ENCODE measurements at places on chromosomes 7 and 10. TPM values are rescaled to one million over a fixed set of nuclear protein-coding genes. Genes with fewer than 3 reads are reported as not detected.

TRIM50 gene
- 0.12 TPM for polyA plus RNA-seq

CYP3A4 gene
- polyA plus RNA-seq: 0.19 TPM

ZEB1 gene
- polyA plus RNA-seq: 25.6 TPM

FBXW4 gene
- 61.0 TPM for polyA plus RNA-seq
